ENCODE measurements at places on chromosomes 1 and 21.
A peak's percentile ranks its signal among the peaks of the same experiment; 100 is the strongest.

GRCh38 chr1:202173993-202174392 is 13.6 kb upstream of the PTPN7 start:
- no peak for DNase-seq

DNA sequence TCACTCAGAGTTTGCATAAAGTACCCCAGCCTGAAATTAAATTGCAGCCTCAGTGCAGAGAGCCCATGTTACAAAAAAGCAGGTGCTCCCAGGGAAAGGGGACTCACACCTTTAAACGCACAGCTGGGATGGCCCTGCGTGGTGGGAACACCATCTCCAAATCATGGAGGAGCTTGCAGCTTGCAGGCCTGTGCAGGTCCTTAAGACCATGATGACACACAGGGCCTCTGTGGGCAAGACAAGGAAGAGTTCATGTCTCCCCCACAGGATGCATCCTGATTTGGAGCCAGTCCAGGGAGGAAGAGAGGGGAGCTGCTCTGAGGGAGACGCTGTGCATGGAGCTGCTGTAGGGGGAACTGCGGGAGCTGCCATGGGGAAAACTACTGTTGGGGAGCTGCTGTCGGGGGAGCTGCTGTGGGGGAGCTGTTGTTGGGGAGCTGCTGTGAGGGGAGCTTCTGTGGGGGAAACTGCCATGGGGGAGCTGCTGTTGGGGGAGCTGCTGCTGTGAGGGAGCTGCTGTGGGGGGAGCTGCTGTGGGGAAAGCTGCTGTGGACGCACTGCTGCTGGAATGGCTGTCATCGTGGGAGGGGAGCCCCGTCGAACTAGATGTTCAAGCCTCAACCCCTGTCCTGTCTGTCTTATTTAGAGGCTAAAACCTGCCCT is 113.9 kb downstream of the MATN1 start:
- DNase-seq = no peak

DNA sequence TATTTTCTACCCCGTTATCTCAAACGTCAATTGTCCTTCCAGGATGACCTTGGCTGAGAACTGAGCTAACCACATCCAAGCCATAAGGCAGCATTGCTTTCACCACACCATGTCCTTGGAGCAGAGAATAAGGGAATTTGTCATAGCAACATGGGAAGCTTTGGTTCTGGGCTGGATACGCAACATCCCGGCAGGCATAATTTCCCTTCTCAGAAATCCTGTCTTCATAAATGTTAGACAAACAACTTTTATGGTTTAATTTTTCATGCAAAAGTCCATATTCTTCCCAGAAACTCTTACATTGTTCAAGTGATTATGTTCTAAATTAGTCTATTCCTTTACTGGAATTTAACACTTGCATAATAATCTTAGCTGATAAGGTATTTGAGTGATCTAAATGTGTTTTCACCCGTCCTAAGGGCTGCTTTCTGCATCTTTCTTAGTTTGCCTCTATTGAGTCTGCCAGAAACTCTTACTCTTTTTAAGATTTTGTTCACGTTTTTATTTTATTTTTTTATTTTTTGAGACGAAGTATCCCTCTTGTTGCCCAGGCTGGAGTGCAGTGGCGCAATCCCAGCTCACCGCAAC is 51.8 kb downstream of the KCNJ15 start:
- DNase-seq = peak; percentile 85

- no peak for DNase-seq
Measured at GRCh38 chr1:30166174-30166573, 557.2 kb downstream of the MATN1 start.

- no peak for DNase-seq
Measured at GRCh38 chr1:97563926-97564325, 356.9 kb downstream of the DPYD start.

DNA sequence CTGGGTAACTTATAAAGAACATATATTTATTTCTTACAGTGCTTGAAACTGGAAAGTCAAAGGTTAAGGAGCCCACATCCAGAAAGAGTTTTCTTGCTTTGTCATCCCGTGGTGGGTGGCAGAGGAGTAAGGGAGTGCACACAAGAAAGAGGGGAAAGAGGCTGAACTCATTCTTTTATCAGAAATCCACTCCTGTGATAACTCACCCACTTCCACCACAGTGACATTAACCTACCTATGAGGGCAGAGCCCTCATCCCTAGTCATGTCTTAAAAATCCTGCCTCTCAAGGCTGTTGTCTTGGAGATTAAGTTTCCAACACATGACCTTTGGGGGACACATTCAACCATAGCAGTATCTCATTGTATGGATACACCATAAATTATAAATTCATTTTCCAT is 32.5 kb upstream of the RGS4 start:
- no peak for DNase-seq

- DNase-seq = no peak
Measured at GRCh38 chr1:25765136-25765922, 34.7 kb upstream of the SELENON start.

DNA sequence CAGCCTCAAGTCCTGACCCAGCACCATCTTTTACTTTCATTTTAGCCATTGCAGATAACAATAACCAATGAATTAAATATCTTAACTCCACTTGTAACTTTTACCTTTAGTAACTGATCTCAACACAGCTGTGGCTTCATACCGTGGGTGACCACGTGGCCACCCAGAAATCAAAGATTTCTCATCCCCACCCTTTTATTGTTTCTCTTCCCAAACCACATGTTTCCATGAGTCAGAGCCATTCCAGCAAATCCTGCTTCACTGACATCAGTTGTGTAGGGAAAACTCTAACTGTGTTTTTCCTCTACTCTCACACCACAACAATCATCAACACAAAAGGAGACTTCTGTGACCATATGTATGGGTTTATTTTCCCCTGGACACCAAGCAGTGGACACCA is 25.1 kb upstream of the BRDT start:
- peak; percentile 68 for DNase-seq

- no peak for DNase-seq
Measured at GRCh38 chr1:27864264-27864895, 8.0 kb upstream of the THEMIS2 start.

DNA sequence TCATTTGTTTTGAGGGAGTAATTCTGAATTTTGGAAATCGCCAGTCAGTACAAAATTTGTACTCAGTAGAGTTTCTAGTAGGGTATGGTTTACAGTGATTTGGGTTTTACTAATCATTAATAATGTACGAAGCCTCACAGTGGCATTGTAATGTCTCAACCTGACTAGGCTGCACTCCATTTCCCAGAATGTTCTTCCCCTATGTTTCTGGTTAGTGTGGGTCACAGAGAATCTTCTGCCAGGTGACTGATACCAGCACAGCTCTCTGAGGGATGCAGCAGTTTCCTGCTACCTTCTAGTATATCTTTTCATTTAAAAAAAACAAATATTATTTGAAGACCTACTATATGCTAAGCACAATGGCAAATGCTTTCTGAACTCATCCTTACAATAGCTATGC is 112.9 kb downstream of the PTPN14 start:
- no peak for DNase-seq

DNA sequence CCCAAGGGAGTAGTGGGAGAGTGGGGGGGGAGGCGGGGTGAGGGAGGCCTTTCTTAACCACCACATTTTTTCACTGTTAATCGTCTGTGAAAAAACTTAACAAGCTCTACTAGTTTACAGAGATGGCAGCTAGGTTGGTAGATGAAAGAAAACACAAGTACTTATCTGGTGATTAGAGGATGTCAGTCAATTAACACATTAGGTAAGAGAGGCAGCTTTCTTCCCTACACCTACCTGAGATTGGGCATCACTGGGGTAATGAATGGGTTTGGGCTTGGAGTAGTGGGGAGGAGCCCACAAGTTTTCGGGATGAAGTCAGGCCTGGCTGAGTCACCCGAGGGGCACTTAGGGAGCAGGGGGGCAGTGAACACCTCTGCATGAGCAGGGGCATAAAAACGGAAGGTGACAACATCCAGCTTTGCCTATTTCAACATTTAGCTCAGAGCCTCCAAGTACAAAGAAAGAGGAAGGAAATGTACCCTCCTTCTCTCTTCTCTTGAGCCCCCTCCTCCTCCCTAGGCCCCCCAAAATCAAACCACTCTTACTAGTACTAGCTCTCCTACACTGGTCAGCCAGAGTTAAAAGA is 2.5 kb downstream of the LBR start:
- peak; percentile 33 for DNase-seq

DNA sequence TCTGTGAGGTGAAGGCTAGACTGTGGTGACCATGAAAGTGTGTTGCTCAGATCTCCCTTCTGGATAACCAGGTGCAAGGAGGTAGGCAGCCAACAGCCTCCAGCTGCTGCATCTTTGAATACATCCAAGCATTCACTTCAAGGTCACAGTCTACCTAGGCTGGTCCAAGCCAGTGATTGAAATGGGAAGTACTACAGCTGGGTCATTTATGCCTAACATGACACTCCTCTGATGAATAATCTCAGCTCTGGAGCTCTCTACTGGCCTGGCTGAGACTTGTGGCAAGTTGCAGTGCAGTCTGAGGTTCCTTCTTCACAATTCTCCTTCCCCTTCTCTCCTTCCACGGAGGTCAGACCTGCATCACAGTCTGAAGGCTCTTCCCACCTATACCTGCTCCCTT is 35.0 kb upstream of the ARHGAP29 start:
- DNase-seq = no peak
